ENCODE measurements at places on chromosomes 1 and 21.

- no peak for DNase-seq
These were observed 28.1 kb upstream of the CSF1 start for GRCh38 chr1:109882288-109883245.

DNA sequence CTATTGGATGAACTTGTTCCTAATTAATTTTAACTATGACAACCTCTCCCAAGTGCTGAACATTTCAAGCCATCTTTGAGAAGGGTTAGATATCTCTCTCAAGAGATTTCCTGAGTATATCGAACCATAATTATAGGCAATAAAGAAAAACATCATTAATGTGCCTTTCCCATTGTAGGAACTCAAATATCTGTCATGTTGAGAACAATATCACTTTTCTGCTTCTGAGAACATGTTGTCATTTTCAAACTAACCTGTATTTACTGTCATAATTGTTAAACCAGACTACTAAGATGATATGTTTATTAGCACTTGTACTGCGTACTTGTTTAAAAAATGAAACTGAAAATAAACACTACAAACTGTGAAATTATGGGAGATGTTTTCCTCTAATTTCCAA is 4.3 kb downstream of the EPS15 start:
- no peak for DNase-seq

DNA sequence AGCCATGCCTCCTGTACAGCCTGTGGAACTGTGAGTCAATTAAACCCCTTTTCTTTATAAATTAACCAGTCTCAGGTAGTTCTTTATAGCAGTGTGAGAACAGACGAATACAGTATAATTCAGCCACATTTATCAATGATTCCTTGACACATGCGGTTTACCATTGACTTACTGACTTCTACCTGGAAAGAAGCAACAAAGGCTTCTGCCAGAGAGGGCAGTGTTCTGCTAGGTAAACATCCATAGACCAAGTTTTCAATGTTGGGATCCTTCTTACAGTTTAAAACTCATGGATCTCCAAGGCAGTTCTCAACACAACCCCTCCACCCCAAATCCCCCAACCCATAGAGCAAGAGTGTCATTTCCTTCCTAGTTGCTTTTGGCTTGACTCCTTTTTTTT is 150.6 kb downstream of the ZNF648 start:
- DNase-seq, result no peak

DNA sequence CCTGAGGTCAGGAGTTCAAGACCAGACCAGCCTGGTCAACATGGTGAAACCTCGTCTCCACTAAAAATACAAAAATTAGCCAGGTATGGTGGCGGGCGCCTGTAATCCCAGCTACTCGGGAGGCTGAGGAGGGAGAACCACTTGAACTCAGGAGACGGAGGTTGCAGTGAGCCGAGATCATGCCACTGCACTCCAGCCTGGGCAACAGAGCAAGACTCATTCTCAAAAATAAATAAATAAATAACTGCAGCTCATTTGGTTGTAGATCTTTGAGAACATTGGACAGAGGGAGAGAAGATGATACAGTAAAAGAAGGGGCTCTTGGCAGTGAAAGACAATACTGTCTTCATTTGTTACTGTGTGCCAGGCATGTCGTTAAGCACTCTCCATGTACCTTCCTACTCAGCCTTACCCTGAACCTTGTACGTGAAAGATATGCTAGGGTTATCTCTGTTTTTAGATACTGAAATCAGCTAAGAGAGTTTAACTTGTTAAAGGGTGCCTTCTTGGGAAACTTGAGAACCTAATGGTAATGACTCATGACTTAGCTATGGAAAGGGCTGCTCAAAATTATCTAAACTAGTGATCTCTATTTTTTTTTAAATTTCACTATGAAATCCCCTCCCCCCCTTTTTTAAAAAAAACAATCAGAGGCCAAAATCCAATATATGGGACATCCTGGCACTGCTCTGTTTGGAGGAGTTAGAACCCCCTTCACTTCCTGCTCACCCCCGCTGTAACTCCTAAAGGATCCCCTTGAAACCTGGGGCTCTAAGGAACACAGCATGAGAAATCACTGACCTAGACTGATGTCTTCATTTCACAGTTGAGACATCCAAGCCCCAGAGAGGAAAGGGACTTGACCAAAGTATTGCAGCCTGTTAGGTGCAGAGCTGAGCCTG is 6.8 kb upstream of the KPNA6 start:
- peak; percentile 58 for DNase-seq

DNA sequence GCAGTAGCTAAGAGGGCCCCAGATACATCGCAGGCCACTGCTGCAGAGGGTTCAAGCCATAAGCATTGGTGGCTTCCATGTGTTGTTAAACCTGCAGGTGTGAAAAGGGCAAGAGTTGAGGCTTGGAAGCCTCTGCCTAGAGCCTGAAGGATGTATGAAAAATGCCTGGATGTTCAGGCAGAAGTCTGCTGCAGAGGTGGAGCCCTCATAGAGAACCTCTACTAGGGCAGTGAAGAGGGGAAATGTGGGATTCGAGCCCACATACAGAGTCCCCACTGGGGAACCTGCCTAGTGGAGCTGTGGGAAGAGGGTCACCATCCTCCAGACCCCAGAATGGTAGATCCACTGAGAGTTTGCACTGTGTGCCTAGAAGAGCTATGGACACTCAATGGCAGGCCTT is 30.6 kb upstream of the ADGRL4 start:
- DNase-seq, result no peak
